Activated CD4-positive, CD25-positive, alpha-beta regulatory T cell treated with anti-CD3 and anti-CD28 coated beads, Interleukin-2, amount 50 U/mL, for 72 hours (primary cell): ENCODE measurements at places on chromosomes 6 and 20.

- DNase-seq = no peak
Measured at GRCh38 chr6:165439928-165440554, 130.6 kb upstream of the C6orf118 start.

DNA sequence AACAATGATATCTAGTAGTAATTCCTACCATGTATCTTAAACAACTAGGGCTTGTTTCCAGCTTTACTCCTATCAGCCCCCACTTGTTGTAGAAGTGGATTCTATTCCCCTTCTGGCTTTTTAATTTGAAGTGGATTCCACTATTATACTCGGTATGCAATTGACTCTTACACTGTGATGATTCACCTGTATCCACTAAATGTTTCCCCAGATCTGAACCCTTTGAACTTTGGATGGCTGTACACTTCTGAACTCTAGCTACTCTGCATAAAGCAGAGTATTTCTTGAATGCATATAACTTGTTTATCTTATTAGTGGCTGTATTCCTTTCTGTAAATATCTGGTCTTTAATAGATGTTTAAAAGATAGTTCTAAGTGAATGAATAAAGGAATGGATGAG lies 538.4 kb upstream of the NRSN1 start:
- no peak for DNase-seq

GRCh38 chr6:35139924-35140638 lies 1.1 kb downstream of the TCP11 start:
- peak; percentile 39 for DNase-seq

DNA sequence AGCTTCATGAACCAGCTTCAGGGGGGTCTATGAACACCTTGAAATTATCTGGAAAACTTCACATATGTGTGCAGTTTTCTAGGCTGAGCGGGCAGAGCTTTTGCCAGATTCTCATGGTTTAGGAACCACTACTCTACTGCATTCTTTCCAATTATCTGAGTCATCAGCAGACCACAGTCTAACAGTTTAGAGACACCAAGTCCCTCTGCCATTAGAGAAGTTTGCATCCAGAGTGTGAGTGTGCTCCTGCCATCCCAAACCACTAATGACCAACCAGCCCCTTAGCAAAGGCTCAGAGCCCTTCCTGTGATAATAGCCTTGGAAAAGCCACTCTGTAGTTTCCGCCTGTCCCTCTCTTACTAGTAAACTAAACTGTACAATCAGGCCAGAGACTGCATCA lies 96.8 kb downstream of the PHACTR1 start:
- no peak for DNase-seq

GRCh38 chr6:45838451-45838850 lies 177.2 kb downstream of the CLIC5 start:
- DNase-seq = no peak

- DNase-seq = no peak
Measured at GRCh38 chr6:85432554-85432953, 17.3 kb upstream of the NT5E start.

- no peak for DNase-seq
Measured at GRCh38 chr20:38863024-38863851, 57.7 kb downstream of the PPP1R16B start.
